CD8-positive, alpha-beta memory T cell (primary cell): ENCODE measurements at places on chromosomes 16 and 17. TPM values are rescaled to one million over a fixed set of nuclear protein-coding genes. Genes with fewer than 3 reads are reported as not detected.

DNA sequence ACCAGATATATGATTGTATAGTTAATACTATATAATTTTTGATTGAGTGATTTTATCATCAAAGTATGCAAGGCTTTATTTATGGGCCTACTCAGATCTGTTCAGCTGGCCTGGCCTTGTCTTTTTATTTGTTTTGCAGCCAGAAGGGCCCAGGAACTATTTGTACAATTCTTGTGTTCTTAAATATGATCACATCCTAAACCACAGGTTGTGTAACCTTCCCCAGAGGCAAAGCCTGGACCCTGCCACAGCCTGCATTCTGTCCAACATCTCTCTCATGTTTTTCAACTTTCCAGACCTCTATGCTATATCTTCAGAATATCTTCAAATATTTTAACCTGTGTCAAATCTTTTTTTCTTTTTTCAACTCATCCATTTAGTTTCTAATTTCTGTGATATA is 410.4 kb upstream of the MON1B start:
- H3K4me1 ChIP-seq = no peaks in the 10 kb centered on the region
- no peaks in the 10 kb centered on the region for H3K36me3 ChIP-seq
- no peak overlapping the region for H3K4me3 ChIP-seq
- no peaks in the 10 kb centered on the region for H3K27me3 ChIP-seq
- H3K27ac ChIP-seq = no peak overlapping the region

GRCh38 chr16:1788708-1789100 is 4.8 kb downstream of the IGFALS start:
- H3K27ac ChIP-seq = no peak overlapping the region
- DNase-seq = no peak
- peaks cover 18% of the 10 kb centered on the region for H3K4me1 ChIP-seq
- H3K27me3 ChIP-seq = no peaks in the 10 kb centered on the region

The PPP1R1B gene
- total RNA-seq = not detected

DNA sequence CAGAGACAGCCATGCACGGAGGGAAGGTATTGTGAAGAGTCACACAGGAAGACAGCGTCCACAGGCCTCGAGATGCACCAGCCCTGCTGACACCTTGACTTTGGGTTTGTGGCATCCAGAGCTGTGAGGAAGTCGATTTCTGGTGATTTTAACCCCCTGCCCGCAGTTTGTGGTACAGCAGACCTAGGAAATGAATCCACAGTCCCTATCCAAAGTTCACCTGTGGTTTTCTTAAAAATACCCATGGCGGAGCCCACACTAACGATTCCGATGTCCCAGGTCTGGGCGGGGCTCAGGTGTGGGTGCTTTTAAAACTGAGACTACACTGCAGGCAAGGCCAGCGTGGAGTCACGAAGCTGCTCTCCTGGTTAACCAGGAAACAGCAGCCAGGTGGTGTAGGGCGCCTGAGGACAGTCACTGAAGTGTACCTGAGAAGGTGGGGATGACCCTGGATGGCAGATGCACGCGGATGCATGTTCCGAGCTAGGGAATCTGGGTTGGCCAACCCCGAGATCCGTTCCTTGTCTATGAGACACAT is 14.4 kb upstream of the MEAK7 start:
- DNase-seq = peak; percentile 81
- peak overlapping the region; percentile 38 for H3K4me3 ChIP-seq
- H3K27ac ChIP-seq = no peak overlapping the region
- H3K4me1 ChIP-seq = peaks cover 62% of the 10 kb centered on the region
- H3K36me3 ChIP-seq = no peaks in the 10 kb centered on the region

GRCh38 chr16:51184702-51185433 is 33.8 kb upstream of the SALL1 start:
- H3K36me3 ChIP-seq = no peaks in the 10 kb centered on the region
- no peaks in the 10 kb centered on the region for H3K27me3 ChIP-seq
- H3K4me3 ChIP-seq = no peak overlapping the region
- H3K4me1 ChIP-seq = no peaks in the 10 kb centered on the region
- DNase-seq = no peak

GRCh38 chr17:68004201-68004600 is 7.9 kb upstream of the C17orf58 start:
- no peaks in the 10 kb centered on the region for H3K36me3 ChIP-seq
- H3K4me3 ChIP-seq = no peak overlapping the region
- no peak for DNase-seq
- no peaks in the 10 kb centered on the region for H3K27me3 ChIP-seq

DNA sequence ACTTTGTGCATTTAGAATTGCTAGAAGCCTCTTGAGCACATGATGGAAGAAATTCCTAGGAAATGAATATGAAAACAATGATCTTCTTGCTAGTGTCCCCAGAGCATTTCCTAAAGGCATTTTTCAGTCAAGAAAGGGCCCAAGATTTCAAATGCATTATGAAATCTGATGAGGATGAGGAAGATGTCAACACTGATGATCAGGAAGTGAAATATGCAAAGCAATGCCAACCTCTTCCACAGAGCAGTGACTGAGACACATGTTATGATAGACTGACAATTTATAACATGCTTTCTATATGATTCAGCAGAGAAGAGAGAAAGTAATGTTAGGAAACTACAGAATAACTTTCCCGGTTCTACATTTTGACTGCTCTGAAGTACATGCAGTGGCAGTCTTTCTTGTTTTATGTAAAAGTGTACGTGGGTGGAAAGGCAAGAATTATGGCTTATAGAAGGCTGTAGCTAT is 859.1 kb upstream of the GOT2 start:
- H3K27me3 ChIP-seq = no peaks in the 10 kb centered on the region
- no peaks in the 10 kb centered on the region for H3K4me1 ChIP-seq
- no peak overlapping the region for H3K27ac ChIP-seq
- no peak overlapping the region for H3K4me3 ChIP-seq
- no peaks in the 10 kb centered on the region for H3K36me3 ChIP-seq

The ALOX12B gene
- total RNA-seq = 1.3 TPM

GRCh38 chr16:26453215-26453614 is 613.5 kb upstream of the C16orf82 start:
- no peak overlapping the region for H3K27ac ChIP-seq
- no peaks in the 10 kb centered on the region for H3K27me3 ChIP-seq
- H3K4me3 ChIP-seq = no peak overlapping the region
- DNase-seq = no peak
- no peaks in the 10 kb centered on the region for H3K4me1 ChIP-seq
- no peaks in the 10 kb centered on the region for H3K36me3 ChIP-seq

DNA sequence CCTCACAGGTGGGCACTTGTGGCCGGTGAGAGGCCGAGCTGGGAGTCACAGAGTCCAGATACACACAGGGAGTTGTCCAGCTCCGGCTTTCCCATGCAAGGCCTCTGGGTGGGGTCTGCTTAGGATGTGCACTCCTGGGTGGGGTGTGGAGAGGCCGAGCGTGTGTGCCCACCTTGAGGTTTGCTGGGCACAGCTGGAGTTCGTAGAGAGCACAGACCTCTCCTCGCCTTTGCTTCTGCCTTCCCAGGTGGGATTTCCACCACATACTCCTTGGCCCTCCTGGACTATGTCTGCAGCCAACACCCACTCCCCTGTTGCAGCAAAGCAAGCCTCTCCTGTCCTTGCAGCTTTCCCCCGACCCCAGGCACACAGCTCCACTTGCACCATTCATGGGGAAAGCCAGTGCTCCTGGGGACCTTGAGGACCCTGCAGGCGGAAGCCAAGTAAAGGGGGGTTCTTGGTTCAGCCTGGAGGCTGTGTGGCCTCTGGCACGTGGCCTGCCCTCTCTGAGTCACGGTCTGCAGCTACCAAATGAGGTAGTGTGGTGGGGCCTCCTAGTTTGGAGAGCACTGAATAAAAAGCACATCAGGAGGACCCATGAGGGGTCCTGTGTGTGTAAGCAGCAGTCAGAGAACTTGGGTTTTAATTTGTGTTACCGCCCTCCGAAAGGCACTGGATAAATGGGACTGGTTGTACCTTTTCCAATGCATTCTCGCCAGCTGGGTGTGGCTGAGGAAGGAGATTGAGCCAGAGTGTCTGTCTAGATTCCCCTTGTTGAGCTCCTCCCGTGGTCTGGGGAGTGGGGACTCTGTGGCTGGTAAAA is 31.5 kb downstream of the MPRIP start:
- H3K4me3 ChIP-seq = no peak overlapping the region
- H3K27ac ChIP-seq = no peak overlapping the region
- peaks cover 12% of the 10 kb centered on the region for H3K36me3 ChIP-seq
- no peaks in the 10 kb centered on the region for H3K27me3 ChIP-seq
- DNase-seq = no peak

- no peak for DNase-seq
- H3K27me3 ChIP-seq = no peaks in the 10 kb centered on the region
- no peaks in the 10 kb centered on the region for H3K36me3 ChIP-seq
Observed at GRCh38 chr17:76485569-76485968, 15.7 kb downstream of the RHBDF2 start.

The METTL9 gene
- 74.2 TPM for total RNA-seq

DNA sequence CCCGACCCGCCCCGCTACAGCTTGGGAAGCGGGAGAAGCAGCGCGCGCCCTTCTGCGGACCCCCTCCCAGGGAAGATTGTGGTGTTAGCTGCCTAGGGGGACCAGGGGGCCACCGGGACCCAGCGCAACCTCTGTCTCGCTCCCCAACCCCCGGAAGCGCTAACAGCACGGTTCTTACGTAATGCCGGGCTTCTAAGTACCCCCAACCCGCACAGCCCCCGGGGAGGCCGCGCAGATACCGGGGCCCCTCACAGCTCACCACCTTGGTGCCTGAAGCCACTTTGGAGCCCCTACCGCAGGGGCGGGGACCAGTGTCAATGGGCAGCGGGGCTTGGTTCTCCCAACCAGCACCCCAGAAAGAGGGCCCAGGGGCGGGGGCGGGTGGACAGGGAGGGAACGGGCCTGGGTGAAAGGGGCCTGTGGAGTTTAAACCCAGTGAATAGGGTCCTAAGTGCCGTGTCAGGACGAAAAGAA is 348 bp downstream of the MPP2 start:
- peak overlapping the region; percentile 89 for H3K4me3 ChIP-seq
- H3K4me1 ChIP-seq = peaks cover 21% of the 10 kb centered on the region
- H3K27ac ChIP-seq = peak overlapping the region; percentile 16
- H3K36me3 ChIP-seq = no peaks in the 10 kb centered on the region

DNA sequence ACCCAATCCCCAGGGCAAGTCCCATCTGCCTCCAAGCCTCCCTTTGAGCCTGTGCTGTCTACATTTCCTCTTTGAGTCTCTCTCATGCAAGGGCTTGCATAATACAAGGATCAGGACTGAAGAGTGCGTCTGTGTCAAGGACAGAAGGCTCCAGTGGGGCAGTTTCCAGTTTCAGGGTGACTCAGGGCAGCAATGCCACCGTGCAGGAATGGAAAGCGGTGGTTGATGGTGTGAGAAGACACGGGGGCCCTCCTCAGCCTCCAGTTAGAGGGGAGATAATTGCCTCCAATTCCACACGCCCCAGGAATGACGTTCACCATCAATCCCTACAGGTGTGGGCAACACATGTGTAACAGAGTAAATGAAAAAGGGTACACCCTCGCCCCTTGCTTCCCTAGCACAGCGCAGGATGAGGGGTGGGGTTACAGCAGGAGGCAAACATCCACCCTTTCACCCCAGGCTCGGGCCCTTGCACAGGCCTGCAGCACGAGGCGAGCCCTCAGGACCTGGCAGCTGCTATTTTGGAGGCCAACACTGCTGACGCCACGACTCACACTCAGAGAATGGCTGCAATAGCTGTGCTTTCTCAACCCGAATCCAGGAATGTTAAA is 24.8 kb upstream of the SLC25A19 start:
- DNase-seq = no peak
- H3K36me3 ChIP-seq = peaks cover 8% of the 10 kb centered on the region
- H3K27ac ChIP-seq = no peak overlapping the region
- no peak overlapping the region for H3K4me3 ChIP-seq
- no peaks in the 10 kb centered on the region for H3K27me3 ChIP-seq
